ENCODE measurements at places on chromosomes 5 and 9. TPM values are rescaled to one million over a fixed set of nuclear protein-coding genes. Genes with fewer than 3 reads are reported as not detected.

Gene FGF10
- 8.4 TPM for polyA plus RNA-seq

Gene NTRK2
- polyA plus RNA-seq: 0.46 TPM

Gene SPINK13
- polyA plus RNA-seq: not detected

Gene ENTPD2
- polyA plus RNA-seq: 0.92 TPM

Gene DAPK1
- 7.1 TPM for polyA plus RNA-seq

All from sigmoid colon (tissue), 7 donors.